ENCODE measurements at places on chromosomes 11 and 22.

DNA sequence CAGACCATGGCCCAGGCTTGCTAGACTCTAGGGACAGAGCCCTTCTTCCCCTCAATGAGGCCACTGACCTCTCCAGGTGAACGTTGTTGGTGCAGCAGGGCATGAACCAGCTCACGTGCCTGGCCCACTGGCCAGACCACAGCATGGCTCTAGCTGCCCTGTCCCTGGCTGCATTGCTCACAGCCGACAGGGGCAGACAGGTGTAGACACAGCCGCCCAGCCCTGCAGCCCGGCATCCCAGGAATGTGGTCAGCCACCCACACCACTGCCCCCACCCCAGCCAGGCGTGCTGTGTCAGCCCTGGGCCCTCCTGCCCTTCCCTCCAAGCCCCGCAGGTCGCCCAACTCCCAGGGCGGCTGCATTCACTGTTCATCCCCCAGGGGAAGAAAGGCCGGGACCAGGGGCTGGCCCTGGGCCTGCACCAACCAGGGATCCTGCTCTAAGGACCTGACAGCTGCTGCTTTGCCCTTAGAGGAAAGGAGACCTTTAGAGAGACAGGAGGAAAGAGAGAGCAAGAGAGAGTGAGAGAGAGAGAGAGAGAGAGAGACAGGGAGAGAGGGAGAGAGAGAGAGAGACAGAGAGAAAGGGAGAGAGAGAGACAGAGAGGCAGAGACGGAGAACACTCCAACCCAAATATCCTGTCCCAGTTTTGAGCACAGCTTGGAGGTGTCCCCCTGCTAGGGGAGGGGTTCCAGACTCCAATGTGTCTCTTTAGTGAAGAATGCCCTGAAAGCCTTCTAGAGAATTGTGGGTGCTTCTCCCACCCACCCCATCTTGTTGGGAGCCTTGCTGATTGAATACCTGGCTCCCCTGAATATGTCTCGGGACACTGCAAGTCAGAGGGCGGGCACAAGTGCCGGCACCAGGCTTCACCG, 44.2 kb upstream of the LINC01488 start:
- DNase-seq, result peak; percentile 57

DNA sequence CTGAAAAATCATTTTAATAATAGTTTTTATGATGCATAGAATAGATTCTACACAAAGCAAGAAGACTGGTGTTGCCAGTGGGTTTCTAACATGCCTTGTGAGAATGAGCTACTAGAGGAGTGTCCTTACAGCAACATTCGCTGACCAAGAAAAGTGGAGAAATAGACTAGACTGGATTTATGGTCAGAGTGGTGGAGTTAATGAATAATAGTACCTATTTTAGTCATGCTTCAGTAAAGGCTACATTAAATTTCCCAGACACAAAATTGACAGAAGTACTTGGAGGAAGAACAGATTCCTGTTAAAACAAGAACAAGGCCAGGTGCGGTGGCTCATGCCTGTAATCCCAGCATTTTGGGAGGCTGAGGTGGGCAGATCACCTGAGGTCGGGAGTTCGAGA, 539.2 kb downstream of the ETS1 start:
- DNase-seq, result no peak

DNA sequence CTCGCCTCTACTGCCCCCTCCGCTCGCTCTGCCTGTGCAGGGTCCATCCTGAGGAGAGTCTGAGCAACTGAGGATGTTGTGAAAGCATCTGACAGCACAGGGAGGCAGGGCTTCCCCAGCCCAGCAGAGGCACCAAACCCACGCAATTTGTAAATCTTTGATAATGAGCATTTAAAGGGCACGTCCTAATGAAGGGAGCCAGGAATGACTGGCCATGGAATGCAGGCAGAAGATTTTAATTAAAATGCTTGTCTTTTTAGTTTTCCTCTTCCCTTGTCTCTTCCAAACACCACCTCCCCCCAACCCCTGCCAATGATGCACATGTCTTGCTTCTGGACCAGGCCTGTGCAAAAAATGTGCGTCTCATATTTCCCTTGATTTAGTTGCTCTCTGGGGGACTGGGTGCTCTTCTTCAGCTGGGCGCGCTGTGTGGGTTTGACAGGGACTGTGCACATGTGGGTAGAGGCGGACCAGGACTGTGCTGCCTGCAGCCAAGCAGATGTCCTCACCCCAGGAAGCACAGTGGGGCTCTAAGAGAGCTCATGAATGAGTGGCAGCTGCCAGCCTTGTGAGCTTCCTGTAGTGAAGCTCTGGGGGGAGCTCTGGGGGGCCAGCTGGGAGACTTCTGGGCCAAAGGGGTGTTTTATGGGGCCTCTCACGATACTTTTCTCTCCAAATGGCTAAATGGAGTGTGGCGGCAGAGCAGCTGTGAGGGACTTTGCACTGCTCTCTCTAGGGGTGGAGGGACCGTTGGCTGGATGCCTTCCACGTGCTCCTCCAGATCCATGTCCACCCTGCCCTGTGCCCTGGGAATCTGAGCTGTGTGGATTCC, 273.5 kb downstream of the ST3GAL4 start:
- no peak for DNase-seq

DNA sequence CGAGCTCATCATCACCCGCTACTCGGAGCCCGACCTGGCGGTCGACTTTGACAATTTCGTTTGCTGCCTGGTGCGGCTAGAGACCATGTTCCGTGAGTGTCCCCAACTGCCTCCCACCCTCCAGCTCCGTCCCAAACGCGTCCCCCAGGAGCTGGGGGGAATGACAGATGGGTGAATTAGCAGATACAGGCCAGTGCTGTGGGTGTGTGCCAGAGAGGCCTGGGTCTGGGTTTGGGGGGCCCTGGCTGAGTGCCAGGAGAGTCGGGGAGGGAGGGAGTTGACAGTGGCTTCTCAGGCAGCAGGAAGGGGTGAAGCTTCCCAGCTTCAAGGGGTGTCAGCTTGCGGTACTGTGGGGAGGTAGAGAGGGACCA, 28.6 kb downstream of the CAPN1 start:
- DNase-seq, result no peak

GRCh38 chr11:128916681-128917080, 25.5 kb downstream of the KCNJ5 start:
- no peak for DNase-seq

GRCh38 chr11:129694538-129694937, 121.1 kb upstream of the TMEM45B start:
- no peak for DNase-seq

DNA sequence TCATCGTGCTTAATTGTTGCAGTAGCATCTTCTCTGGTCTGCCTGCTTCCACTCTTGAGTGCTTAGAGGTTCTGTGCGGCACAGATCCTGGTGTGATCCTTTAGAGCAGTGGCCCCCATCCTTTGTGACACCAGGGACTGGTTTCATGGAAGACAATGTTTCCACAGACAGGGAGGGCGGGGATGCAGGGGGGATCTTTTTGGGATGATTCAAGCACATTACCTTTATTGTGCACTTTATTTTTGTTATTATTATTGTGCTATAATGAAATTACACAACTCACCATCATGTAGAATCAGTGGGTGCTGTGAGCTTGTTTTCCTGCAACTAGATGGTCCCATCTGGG, 76.8 kb upstream of the SHANK2 start:
- DNase-seq, result no peak

DNA sequence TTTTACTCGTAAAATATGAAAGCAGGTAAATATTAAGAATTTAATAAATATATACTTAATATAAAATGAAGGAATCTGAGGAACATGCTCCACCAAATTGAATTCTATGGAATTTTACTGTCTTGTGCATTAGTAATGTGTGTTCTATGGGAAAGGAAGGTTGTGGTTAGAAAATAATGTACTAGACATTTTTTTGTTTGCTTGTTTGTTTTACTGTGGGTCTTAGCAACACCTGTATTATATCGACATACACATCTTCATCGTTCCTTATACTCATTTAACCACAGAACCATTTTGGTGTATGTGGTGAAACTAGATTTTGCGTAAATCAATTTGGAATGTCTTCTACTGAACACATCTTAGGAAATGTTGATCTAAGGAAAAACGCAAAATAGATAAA, 114.1 kb upstream of the MTMR2 start:
- DNase-seq, result no peak

GRCh38 chr22:37906364-37907008, 389 bp downstream of the MICALL1 start:
- no peak for DNase-seq

- DNase-seq, result no peak
These were observed 124.2 kb upstream of the SEZ6L start for GRCh38 chr22:26045051-26045450.

DNA sequence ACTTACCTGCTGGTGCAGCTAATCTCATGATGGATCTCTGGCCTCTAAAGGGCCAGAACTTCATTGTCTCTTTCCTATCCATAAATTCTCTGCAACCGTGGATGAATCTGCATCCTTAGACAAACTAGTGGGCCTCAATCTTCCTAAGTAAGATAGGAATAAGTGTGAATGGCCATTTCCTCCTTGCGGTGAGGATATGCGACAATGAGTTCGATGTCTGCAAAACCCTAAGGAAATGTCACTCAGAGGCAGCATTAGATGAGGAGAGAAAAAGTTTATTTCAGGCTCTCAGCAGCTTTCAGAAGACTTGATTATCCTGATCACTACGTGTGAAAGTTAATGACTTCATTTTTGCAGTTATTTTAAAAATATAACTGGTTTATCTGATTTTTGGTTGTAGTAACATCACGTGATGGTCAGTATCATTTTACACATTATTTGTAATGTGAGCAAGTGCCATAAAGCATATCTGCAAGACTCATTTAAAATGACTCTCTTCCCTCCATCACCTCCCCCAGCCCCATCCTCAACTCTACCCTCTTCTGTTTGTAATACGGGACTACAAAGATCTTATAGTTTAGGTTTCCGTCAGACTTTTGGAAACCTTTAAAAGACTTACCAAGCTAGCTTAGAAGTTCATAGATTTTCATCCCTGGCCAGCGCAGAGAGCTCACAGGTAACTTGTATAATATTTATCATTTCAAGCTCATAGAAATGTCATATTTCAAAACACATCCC, 10.2 kb downstream of the GRAP2 start:
- no peak for DNase-seq

- DNase-seq, result no peak
These were observed 498.8 kb upstream of the API5 start for GRCh38 chr11:42812960-42813359.

- no peak for DNase-seq
These were observed 847.3 kb downstream of the BRD1 start for GRCh38 chr22:48980409-48980808.

- DNase-seq, result no peak
These were observed 513.4 kb downstream of the TBC1D22A start for GRCh38 chr22:47275605-47276449.

DNA sequence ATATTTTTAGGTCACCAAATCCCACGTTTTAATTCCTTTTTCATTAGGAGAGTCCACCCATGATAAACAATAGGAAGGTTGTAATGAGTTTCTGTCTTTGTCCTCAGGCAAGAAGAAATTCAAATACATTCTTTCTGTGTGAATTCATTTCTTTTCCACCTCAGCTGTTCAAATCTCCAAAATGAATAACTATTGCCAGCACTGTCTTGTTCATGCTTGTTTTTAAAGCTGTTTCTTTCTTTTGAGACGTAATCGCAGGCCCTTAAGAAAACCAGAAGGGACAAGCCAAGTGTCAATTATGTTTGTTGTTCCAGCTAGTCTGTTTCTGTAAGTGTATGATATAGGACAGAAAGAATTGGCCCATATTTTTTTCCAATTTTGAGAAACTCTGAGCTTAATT, 20.2 kb downstream of the MMP27 start:
- no peak for DNase-seq

GRCh38 chr22:34067031-34067430, 146.8 kb upstream of the LARGE1 start:
- DNase-seq, result no peak

DNA sequence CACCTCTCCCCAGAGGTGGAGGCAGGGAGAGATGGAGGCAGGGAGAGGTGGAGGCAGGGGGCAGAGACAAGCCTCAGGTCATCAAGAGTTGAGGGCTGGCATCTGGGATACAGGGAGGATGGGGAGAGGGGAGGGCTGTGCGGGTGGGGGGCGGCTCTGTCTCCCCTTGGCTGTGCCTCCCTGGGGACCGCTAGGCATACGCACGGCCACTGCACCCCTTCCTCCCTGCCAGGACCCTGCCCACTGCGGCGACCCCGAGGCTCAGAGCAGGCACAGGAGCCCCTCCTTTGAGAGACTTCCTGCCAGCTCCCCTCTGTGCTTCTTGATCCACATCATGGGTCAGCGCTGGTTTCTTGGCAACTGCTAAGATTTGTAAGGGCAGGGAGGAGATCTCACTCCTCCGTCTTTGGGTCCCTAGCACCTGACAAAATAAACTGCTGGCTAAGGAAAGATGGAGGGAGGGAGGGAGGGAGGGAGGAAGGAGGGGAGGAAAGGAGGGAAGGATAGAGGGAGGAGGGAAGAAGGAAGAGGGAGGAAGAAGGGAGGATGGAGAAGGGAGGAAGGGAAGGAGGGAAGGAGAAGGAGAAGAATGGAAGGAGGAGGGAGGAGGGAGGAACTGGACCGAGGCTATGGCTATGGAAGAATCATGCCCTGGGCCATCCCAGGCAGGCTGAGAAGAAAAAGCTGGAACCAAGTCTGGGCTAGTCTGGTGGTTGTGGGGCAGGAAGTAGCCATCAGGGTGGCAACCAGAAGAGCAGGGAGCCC, 18.5 kb downstream of the PRR33 start:
- no peak for DNase-seq

DNA sequence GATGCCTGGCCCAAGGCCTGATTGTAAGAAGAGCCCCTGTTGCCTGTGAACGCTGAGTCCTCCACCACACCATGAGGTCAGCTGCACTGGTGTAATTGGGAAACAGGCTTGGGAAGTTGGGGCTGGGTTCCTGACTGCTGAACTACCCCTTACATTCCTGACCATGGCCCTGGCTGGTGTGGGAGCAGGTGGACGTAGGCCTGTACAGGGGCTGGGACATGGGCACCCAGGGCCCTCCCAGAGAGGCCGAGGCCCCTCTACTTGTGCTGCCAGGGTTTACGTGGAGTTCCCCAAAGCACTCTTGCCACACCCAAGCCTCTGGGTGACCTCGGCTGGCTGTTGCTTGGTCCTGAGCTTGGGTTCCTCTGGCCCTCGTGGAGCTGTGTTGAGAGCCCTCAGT, 5.4 kb downstream of the RELT start:
- no peak for DNase-seq

- DNase-seq, result peak; percentile 31
These were observed 798.1 kb downstream of the OPCML start for GRCh38 chr11:132734217-132734616.

GRCh38 chr22:41009222-41009948, 58.2 kb downstream of the RBX1 start:
- DNase-seq, result no peak

DNA sequence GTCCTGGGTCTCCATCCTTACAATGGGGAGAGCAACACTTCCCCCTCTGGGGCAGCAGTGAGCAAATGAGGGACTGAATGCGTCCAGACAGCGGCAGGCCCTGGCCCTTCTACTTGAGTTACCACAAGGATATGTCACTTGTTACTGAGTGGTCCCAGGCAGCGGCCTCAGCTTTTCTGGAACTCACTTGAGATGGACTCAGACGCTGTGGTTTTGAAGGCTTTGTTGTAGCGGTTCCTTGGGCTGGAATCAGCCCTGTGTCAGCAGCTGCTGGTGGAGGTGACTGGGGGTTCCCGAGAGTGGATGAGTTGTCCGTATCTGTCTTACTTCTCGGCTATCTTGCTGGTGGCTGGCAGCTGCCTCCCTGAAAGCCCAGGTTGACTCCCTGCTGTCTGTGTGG, 77.0 kb downstream of the MICAL2 start:
- DNase-seq, result no peak

- no peak for DNase-seq
These were observed 12.0 kb upstream of the MRGPRD start for GRCh38 chr11:68992743-68993255.

GRCh38 chr22:48892578-48893287, 934.9 kb downstream of the BRD1 start:
- no peak for DNase-seq

GRCh38 chr11:131985846-131986301, 615.5 kb downstream of the NTM start:
- DNase-seq, result no peak

GRCh38 chr11:120773501-120774031, 250.3 kb upstream of the TBCEL start:
- peak; percentile 1 for DNase-seq
